ENCODE measurements at places on chromosomes 12 and 14. TPM values are rescaled to one million over a fixed set of nuclear protein-coding genes. Genes with fewer than 3 reads are reported as not detected.

GRCh38 chr12:110739894-110740293 is 2.8 kb downstream of the PPP1CC start:
- no peak for DNase-seq

- DNase-seq = peak; percentile 46
Observed at GRCh38 chr12:2804393-2805142, 7.9 kb upstream of the ITFG2 start.

DNA sequence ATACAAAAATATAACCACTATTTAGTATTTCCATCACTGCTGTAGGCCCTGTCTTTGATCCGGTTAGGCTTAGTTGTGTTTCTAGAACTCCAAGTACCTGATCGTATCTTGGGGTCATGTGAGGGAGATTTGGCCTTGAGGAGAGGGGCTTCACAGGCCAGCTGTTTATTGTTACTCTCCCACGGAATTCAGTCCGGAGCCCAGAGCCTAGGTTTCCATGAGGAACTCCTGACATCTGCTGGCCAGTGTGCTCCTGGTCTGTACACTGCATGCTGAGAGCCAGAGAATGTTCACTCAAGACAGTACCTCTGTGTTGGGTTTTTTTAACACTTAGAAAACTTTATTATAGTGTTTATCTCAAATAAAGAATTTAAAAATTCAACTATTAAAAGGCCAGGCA is 341.0 kb upstream of the TMEM132C start:
- peak; percentile 70 for DNase-seq

GRCh38 chr12:41051954-41052353 is 136.2 kb upstream of the PDZRN4 start:
- no peak for DNase-seq

DNA sequence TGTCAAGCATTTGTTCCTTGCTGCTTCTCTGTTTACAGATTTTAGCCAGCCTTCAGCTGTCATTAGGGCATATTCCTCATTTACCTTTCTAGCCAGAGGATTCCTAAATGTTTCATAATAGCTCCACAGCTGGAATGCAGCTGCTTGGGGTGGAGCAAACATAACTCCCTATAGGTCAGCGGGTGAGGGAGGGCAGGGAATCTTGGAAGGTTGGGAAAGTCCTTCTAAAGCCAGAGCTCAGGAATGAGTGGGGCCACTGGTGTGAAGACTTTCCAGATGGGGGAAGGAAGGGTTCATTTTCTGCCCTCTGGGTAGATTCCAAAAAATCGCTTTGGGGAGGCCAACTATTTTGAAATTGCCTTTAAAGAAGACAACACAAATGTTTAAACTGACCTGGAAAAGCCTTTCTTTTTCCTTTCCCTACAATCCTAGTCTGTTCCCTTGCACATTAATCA is 16.3 kb upstream of the IRF2BPL start:
- peak; percentile 89 for DNase-seq

- no peak for DNase-seq
Observed at GRCh38 chr12:67386869-67387565, 117.9 kb downstream of the CAND1 start.

DNA sequence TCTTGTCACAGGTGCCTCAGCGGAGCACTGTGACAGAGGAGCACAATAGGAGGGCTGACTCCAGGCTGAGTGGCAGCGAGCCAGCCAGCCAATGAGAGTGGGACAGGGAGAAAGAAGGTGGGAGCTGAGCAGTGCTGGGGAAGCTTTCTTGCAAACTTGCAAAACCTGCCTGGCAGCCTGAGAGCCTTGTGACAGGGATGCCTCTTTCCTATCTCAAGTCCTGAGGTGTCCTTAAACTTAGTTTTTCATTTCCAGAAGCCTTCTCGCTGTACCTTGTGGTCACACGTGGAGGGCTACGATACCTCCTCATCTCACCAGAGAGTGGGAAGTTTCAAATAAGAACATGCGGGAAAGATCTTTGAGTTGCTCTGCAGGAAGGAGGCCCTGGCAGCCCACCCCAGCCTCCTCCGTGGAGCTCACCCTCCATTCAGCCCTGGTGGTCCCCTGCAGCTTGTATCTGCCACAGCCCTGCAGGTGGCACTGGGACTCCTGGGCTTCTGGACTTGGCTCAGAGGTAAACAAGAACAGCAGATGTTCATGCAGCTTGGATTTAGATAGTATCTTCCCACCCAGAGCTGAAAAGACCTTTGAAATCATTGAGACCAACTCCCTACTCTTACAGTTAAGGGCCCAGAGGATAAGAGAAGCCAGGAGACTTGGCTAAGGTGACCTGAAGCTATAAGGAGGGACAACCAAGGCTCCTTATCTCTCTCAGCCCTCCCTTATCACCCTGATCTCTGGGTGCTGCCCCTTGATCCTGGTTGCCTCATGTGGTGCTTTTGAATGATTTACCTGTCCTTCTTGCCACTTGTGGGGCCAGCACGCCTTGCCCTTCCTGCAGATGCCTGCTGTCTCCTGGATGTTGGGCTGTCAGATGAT is 153.5 kb upstream of the MAX start:
- DNase-seq = no peak

GRCh38 chr12:105933671-105934665 is 204.8 kb downstream of the NUAK1 start:
- peak; percentile 81 for DNase-seq

DNA sequence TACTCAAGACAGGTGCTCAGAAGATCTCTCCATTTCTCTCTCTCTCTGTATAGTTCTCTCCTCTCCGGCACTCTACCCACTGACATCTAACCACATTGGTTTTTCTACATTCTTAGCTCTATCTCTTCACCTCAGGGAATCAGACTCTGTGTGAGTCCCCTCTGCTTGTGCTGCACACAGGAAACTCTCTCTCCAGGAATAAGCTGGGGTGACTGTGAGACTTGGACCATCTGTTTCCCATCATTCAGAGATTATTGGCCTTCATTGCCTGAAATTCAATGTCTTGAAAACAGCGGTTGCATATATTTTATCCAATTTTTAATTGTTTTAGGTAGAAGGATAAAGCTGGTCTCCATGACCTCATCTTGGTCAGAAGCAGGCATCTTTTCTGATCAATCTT is 105.0 kb downstream of the SLC35F4 start:
- no peak for DNase-seq

- no peak for DNase-seq
Observed at GRCh38 chr12:15272376-15272775, 49.9 kb upstream of the PTPRO start.

DNA sequence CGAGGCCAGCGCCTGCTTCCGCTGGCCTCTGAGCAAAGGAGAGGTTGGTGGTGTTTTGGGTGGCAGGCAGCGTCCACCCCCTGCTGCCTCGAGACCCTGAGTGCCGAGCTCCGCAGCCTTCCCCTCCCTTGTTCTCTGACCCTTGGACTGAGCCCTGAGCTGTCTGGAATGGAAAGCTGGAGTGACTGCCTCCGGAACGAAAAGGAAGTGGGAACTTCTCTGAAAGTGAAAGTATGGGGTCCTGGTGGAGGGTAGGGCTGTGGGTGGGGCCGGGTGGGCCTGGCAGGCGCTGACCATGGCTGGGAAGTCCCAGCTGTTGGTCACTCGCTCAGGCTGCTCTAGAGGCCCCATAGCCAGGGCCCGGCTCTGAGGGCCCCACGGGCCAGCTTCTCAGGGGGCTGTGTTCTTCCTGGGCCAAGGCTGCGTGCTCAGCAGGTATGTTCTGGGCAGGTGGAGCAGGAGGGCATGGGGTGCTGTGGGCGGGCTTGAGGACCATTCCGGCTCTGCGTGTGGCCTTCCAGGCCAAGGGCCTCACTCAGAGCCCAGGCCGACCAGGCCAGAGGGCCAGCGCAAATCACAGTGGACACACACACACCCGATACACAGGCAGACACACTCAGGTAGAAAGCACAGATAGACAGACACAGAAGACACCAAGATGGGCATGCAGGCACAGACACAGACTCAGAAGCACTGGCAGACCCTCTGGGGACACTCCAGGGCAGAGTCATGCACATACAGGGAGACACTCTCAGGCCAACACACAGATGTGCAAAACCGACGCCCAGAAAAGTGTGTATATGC is at the start of gene EXOC3L4:
Gene EXOC3L4, plus strand, starts transcription at position 320 of the 804 bp plus-strand sequence. CDS start 5,495 bp downstream, outside the sequence.
- DNase-seq = no peak

DNA sequence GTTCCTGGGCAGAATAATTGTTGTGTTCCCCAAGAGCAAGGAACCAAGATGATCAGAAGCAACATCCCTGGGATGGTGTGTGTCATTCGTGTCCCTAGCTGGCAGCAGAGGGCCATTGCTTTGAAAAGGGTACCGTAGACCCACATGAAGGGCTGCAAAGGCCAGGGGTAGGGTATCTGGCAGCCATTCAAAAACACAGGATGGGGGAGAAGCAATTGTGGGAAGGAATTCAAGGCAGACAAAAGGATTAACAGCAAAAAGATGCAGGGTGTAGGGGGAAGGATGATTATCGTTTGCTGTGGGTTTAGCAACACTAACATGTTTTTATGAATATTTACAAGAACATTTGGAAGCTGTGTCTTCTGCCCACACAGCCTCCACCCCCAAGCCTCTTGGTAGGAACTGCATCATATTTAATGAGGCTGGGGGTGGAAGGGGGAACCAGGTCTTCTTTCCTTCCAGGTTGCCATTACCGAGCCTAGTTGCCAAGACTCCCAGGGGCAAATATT is 169.0 kb upstream of the G2E3 start:
- no peak for DNase-seq

DNA sequence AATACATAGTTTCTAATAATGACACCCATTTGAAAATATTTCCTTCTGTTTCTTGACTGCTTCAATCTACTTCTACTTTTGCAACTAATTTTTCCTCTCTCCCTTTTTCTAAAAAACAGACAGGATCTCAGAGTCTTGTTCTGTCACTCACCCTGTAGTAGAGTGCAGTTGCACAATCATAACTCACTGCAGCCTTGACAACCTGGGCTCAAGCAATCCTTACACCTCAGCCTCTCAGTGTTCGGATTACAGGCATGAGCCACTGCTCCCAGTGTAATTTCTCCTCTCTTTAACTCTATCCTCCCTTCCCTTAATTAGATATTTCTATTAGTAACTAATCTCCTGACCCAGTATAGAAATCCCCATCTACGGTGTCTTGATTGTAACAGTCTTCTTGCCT is 45.4 kb downstream of the SENP1 start:
- no peak for DNase-seq

DNA sequence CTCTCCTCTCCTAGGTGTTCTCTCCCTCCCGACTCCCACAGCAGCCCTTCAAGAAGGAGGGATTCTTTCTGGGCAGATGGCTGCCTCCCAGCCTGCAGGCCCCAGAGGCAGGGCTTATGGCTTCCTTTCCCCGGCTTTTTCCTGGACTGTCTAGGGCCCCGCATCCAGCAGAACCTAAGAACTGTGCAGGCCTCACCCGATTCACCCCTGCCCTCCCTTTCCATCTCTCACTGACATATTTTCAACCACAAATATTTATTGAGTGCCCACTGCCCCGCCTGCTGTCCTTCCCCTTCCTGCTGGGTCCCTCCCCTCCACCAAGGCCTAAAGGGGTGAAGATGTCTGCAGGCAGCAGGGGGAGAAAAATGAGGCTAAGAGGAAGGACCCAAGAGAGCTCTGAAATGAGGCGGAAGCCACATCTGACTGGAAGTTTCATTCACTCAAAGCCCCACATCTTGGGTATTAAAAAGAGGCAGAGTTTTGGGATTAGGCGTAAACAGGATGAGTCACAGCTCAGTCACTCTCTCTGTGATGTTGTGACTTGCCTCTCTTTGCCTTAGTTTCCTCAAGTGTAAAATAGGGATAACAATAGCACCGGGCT is 2.9 kb downstream of the SCNN1A start:
- peak; percentile 89 for DNase-seq

- peak; percentile 34 for DNase-seq
Observed at GRCh38 chr12:106914796-106915634, 40.7 kb upstream of the TMEM263 start.

DNA sequence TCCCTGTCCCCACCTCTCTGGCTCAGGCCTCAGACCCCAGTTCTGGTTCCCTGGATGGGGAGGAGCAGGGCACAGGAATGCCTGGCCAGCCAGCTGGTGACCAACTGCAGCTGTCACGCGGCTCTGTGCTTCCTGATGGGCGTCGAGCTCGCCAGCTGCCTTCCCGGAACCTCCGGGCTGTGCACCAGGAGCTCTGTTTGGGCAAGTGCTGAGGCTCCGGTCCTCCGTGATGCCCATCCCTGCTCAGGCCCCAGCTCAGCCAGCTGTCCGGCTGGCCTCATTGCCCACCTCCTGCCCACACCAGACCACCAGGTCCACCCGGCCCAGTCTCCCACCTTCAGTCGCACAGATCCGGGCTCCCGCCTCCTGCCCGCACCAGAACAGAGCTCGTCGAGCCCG is 4.8 kb downstream of the IFFO1 start:
- DNase-seq = peak; percentile 99

GRCh38 chr12:75560167-75560566 is 48.8 kb upstream of the KRR1 start:
- peak; percentile 50 for DNase-seq

GRCh38 chr12:66058554-66058953 is 72.0 kb downstream of the LLPH start:
- DNase-seq = no peak

The MAPKAPK5 gene
- 45.4 TPM for total RNA-seq

The KRT4 gene
- total RNA-seq = not detected

The BRI3BP gene
- total RNA-seq = 1.8 TPM

The CCDC175 gene
- not detected for total RNA-seq

The SERPINA12 gene
- total RNA-seq = not detected

The PRR4 gene
- total RNA-seq = 0.43 TPM

The ITPK1 gene
- total RNA-seq = 19.1 TPM

The NDUFB1 gene
- 511 TPM for total RNA-seq
